ENCODE measurements at places on chromosomes 5 and 9.

DNA sequence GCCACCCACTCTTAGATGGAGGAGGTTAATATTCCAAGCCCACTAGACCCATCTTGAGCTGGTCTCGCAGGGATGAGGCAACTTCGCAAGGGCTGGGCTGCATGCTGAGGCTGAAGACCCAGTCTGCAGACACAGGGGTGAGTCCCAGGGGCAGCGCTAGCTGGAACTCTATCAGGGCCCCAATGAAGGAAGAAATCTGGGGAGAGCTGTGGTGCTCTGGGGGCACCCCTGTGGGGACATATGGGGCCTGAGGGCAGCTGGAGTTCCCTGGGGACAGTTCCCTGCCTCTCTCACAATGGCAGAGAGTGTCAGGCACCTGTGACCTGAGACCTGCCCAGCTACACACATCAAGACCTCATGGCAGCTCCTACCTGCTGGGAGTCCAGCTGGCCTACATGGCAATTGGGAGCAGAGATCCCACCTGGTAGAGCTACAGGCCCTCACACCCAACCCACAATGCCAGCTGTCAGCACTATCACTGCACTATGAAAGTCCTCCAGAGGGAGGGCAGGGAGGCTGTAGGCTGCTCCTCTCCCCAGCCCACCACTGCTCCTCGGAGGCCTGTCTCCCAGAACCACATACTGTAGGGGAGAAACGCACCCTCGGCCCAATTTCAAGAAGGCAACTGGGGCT lies 202.2 kb downstream of the GABBR2 start:
- no peak for DNase-seq

- DNase-seq: no peak
These were observed 17.8 kb upstream of the LAMC3 start for GRCh38 chr9:130990978-130991777.

GRCh38 chr9:34254966-34255825 lies 73.9 kb downstream of the KIF24 start:
- DNase-seq: no peak

GRCh38 chr9:2872250-2872930 lies 28.5 kb upstream of the PUM3 start:
- no peak for DNase-seq

DNA sequence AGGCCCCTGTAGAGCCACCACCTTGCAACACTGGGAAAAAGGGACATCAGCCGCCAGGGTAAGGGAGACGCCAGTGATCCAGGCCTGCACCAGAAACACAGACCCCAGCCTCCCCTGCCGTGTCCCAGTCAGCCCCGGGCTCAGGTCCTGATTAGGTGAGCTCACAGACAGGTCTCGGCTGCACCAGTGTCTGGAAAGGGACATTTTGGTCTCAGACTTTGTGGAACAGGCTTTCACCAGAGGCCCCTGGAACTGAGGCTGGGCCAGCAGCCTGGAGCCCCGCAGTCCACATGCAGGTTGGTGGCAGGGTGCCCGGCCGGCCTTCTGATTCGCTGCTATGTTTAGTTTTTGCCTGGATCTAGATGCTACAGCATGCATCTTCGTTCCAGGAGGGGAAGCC lies 369.0 kb upstream of the IRX4 start:
- DNase-seq: no peak

DNA sequence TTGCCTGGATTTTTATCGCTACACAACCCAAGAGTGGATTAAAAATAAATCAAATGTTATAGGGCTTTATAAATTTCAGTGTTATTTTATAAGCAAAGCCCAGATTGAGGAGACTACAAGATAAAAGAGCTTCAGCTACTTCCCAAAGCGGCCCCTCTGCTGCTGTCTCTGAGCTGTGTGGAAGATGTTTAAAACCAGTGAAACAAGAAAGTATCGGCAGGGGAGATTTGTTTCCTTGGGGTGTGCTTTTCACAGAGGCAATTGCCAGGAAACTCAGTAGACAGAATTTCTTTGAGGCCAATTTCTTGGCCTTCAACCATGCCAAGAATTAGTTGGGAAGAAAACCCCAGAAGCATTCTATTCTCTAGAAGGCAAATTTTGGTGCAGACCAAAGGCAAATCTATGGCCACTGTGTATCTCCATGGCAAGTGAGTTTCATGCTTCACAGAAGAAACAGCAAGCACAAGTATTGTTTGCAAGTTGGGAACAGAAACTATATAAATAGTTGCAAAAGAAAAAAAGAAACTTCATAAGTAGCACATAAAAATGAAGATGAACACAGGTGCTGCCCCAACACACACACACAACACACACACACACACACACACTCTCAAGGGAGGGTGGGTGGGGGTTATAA lies 197.2 kb downstream of the PARP8 start:
- no peak for DNase-seq
